ENCODE measurements at places on chromosomes 5 and 9. TPM values are rescaled to one million over a fixed set of nuclear protein-coding genes. Genes with fewer than 3 reads are reported as not detected.

GRCh38 chr5:141001446-141001843 is 35.2 kb downstream of the PCDHAC2 start:
- DNase-seq: peak; percentile 34

The PCDHGA11 gene
- 0.19 TPM for total RNA-seq

DNA sequence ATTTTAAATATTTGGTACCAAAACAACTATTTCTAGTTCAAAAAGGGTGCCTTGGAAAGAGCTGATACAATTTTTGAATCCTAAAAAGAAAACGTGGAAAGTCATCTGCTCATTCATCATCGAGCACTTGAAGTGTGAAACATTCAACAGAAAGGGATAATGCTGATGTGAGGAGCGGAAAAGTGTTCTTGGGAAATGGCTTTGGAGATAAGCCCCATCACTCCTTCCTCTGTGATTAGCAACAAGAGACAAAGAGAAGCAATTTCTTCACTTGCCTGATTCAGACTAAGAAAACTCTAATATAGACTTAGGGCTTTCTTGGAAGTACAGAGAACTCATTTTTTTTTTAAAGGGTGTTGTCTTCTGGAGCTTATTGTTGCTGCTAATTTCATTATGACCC is 74.9 kb downstream of the C9orf152 start:
- no peak for DNase-seq

DNA sequence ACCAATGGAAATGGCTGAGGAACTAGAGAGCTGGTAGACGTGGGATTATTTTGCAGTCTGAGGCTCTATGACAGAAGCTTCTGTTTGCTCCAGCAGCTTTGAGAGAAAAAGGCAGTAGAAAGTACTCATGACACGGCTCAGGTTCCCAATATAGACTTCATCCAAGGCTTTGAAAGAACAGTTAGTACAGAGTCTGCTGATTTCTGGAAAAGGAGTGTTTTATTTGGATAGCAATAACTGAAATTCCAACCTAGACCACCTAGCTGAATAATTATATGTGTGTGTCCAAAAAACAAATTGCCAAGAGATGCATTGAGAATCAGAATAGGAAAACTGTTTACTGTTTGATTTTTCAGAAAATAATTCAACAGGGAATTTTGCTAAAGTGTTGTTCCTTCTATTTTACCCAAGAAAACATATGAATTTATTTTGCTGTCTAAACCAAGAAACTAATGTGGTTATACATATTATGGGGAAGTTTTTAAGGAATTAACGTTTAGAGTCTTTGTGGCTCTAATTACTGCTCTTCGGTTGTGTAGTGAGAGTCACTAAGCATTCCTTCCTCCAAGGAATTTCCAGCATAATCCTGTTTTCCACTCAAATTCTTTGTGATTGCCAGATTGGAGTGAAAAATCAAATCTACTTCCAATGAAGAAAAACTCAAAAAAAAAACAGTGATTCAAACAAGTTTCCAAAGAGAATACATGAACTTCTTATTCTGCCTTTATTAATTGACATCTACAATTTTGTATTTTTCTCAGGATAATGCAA is 18.1 kb upstream of the MTX3 start:
- no peak for DNase-seq

- DNase-seq: no peak
These were observed 108.1 kb downstream of the FBXW11 start for GRCh38 chr5:171898386-171898785.

The GRM6 gene
- total RNA-seq: not detected

The GFI1B gene
- 0.19 TPM for total RNA-seq

The ECM2 gene
- total RNA-seq: not detected
